ENCODE measurements at places on chromosomes 12 and 14. TPM values are rescaled to one million over a fixed set of nuclear protein-coding genes. Genes with fewer than 3 reads are reported as not detected.

The GPR135 gene
- 2.6 TPM for total RNA-seq

DNA sequence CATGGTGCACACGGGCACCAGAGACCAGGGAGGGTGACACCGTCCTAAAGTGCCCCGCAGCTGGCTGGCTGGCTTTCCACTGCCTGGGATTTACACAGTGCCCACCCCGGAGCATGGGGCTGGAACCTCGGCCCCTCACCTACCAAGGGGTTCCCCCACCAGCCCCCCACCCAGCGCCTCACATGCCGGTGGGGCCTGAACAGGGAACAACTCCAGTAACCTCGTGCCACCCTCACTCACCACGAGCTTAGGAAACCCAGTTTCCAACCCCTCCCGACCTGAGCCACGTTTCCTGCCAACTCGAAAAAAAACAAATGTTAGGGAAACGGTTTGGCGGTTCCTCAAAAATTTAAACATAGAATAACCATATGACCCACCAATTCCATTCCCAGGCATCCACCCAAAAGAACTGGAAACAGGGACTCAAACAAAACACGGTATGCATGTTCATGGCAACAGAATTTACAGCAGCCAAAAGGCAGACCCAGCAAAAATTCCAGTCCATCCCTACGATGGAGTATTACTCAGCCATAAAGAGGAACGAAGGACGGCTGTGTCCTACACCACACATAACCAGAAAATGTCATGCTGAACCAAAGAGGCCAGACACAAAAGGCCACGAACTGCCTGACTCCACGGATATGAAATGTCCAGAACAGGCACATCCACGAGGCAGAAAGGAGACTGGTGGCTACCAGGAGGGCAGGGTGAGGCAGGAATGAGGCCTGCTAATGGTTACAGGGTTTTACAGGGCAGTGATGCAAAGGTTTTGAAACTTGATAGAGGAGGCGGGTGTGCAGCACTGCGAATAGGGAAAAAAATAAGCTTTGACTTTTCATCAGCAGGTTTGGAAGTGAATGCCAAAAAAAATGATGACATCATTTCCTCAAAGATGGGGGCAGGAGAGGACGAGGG, 68.9 kb downstream of the NCOR2 start:
- peak overlapping the region; percentile 61 for H3K27ac ChIP-seq
- no peak for DNase-seq
- H3K4me1 ChIP-seq: peaks cover 26% of the 10 kb centered on the region
- H3K4me3 ChIP-seq: no peak overlapping the region
- H3K36me3 ChIP-seq: no peaks in the 10 kb centered on the region

DNA sequence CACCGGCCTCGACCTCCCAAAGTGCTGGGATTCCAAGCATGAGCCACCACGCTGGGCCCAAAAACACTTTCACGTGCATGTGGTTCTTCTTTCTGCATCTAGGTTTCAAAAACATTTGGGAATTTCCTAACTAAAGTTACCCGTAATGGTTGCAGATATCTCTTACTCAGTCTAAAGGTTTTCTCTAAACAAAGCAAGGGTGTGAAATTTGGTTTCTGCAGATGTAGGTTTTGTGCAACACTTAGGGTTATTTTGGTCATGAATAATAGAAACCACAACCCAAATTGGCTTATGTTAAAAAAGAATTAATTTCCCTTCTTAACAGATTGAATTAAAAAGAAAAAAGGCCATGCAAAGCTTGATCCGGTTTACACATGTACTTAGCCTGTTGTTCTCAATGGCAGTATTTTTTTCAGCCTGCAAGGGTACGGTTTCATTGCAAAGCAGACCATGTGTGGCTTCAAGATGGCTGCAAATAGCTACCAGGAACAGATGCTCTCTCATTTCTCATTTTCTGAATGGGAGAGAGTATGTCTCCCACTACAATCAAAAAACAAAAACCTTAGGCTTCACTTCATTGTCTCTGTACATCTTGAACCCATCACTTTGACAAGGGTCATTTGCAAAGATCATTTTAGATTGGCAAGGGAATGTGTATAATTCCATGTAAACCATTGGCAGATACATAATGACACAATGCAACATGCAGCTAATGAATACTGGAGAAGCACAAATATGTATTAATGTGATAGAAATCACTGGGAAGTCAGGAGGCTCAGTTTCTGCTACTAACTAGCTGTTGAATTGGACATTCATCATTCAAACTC, 491.2 kb upstream of the FLRT2 start:
- H3K4me3 ChIP-seq: no peak overlapping the region
- H3K4me1 ChIP-seq: no peaks in the 10 kb centered on the region
- no peaks in the 10 kb centered on the region for H3K36me3 ChIP-seq
- no peaks in the 10 kb centered on the region for H3K27me3 ChIP-seq
- DNase-seq: no peak

DNA sequence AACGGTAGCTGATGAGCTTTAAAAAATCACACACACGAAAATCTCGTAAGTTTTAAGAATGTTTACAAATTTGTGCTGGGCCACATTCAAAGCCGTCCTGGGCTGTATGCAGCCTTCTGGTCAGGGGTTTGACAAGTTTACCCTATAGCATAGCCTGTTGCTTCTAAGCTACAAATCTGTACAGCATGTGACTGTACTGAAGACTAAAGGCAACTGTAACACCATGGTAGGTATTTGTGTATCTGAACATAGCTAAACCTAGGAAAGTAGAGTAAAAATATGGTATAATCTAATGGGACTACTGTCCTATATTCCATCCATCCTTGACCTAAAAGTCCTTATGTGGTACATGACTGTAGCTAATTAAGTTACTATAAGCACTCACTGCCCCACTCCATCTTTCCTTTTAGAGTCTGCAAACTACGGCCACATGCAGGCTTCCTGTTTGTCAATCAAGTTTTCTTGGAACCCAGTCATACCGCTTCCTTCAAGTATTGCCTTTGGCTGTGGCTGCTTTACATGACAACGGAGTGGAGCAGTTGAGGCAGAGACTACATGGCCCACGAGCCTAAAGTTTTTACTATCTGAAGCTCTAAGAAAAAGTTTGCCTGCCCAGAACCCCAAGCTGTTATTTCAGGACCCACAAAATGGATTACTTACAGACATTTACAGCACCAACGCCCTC, 18.5 kb downstream of the KRT7 start:
- H3K27ac ChIP-seq: no peak overlapping the region
- H3K4me1 ChIP-seq: peaks cover 5% of the 10 kb centered on the region
- H3K36me3 ChIP-seq: no peaks in the 10 kb centered on the region
- H3K4me3 ChIP-seq: no peak overlapping the region
- DNase-seq: no peak

- no peak overlapping the region for H3K4me3 ChIP-seq
- H3K36me3 ChIP-seq: peaks cover 42% of the 10 kb centered on the region
- no peaks in the 10 kb centered on the region for H3K27me3 ChIP-seq
- no peaks in the 10 kb centered on the region for H3K4me1 ChIP-seq
- H3K27ac ChIP-seq: no peak overlapping the region
- DNase-seq: no peak
Measured at GRCh38 chr12:48943221-48943620, 14.1 kb downstream of the ARF3 start.

GRCh38 chr14:35414365-35414764, 9.8 kb upstream of the NFKBIA start:
- peaks cover 28% of the 10 kb centered on the region for H3K4me1 ChIP-seq
- H3K36me3 ChIP-seq: no peaks in the 10 kb centered on the region
- peak overlapping the region; percentile 37 for H3K27ac ChIP-seq

GRCh38 chr14:20489093-20489994, 16.0 kb upstream of the RNASE10 start:
- H3K27ac ChIP-seq: no peak overlapping the region
- no peaks in the 10 kb centered on the region for H3K4me1 ChIP-seq
- no peaks in the 10 kb centered on the region for H3K36me3 ChIP-seq
- DNase-seq: no peak
- H3K27me3 ChIP-seq: no peaks in the 10 kb centered on the region

The ZBTB42 gene
- total RNA-seq: 9.9 TPM

DNA sequence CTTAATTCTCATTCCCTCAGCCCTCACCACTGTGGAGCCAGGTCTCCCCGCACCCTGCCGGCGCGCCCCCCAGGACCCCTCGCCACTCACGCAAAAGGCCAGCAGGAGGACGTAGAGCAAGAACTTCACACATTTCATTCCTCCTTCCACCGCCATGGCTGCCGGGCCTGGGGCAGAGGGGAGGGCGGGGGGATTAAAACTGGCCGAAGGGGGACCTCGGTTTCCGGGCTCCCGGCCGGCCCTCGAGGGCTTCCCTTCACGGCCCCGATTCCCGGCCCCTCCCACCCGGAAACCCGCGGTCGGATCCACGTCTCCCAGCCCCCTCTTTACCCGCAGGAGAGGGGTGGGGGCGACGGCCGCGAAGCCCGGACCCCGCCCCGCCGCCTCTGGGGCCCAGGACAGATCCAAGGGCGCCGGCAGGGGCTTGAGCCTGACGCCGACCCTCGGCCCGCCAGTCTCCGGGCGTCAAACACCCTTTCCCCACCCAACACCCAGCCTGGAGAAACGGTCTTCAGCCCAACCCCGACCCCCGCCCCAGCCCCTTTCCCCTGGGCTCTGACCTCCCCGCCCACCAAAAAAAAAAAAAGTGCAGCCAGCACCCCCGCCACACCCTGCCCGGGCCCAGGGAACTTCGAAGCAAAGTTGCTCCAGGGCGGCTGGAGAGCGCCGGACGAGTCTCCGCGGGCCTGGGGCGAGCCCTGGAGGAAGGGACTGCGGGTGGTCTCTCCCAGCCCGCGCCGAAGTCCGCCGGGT, 447 bp downstream of the CD63 start:
- H3K27ac ChIP-seq: peak overlapping the region; percentile 100
- DNase-seq: peak; percentile 87
- H3K4me1 ChIP-seq: peaks cover 15% of the 10 kb centered on the region
- H3K36me3 ChIP-seq: no peaks in the 10 kb centered on the region

DNA sequence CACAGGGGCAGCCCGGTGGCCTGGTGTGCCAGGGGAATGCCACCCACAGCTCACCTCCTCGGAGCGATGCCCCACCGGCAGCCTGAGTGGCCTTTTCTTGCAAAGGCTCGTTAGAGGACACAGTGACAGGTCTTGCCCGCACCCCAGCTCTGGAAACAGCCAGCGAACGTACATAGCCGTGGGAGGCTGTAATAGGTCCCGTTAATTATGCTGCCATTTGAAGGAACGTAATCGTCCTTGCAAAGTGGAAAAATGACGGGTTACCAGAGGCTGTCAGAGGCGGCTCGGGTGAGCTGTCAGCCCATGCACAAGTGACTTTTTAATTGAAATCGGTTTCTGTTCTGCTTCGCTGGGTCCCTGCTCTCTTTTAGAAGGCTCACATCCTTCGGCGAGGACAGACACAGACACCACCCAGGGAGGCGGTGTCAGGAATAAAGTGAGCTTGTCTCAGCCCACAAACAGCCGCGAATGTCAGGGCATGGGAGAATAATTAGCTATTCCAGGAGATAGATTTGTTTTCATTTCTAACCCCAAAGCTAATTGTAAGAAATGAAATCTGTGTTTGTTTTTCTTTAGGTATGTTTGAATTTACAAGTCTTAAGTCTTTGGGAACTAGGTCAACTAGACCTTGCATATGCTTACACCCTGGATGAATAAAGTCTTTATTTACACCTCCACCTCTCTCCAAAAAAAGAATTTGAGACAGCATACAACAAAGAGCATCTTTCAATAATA, 77.2 kb upstream of the RFLNA start:
- no peaks in the 10 kb centered on the region for H3K27me3 ChIP-seq
- DNase-seq: no peak
- no peaks in the 10 kb centered on the region for H3K4me1 ChIP-seq
- H3K27ac ChIP-seq: no peak overlapping the region
- no peak overlapping the region for H3K4me3 ChIP-seq
- H3K36me3 ChIP-seq: no peaks in the 10 kb centered on the region

- no peaks in the 10 kb centered on the region for H3K27me3 ChIP-seq
- peaks cover 7% of the 10 kb centered on the region for H3K4me1 ChIP-seq
- no peaks in the 10 kb centered on the region for H3K36me3 ChIP-seq
- DNase-seq: no peak
Measured at GRCh38 chr14:81153187-81153586, 67.6 kb downstream of the GTF2A1 start.

The GPR132 gene
- 10.4 TPM for total RNA-seq
